Prostate gland (tissue), 2 donors: ENCODE measurements at places on chromosomes 4 and X. TPM values are rescaled to one million over a fixed set of nuclear protein-coding genes. Genes with fewer than 3 reads are reported as not detected.

GRCh38 chr4:102268355-102268754, 76.9 kb downstream of the SLC39A8 start:
- no peak overlapping the region for H3K4me3 ChIP-seq
- no peaks in the 10 kb centered on the region for H3K36me3 ChIP-seq
- no peak for DNase-seq
- no peak overlapping the region for H3K27ac ChIP-seq
- H3K27me3 ChIP-seq = no peaks in the 10 kb centered on the region

- H3K4me3 ChIP-seq = no peak overlapping the region
- no peak for DNase-seq
Measured at GRCh38 chrX:147899379-147900114, 12.2 kb upstream of the FMR1 start.

Gene SH3TC1
- 37.5 TPM for total RNA-seq

Gene VEGFC
- 7.0 TPM for total RNA-seq

DNA sequence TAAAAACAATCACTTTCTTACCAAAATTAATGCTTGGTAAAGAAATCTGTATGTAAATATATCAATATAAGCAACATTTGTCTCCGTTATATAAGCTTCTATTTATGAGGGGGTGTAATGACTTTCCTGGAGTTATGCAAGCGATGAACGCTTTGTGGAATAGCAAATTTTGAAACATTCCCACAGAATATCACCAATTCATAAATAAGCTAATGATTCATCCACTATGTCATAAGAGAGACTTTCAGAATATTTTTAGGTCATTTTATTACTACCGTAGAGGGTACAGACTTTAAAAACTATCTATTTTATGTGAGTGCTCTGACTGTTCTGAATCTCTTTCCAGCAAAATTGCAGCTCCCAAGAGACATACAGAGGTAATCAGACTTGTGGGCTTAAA, 179.5 kb upstream of the FTHL17 start:
- no peaks in the 10 kb centered on the region for H3K4me1 ChIP-seq
- H3K27me3 ChIP-seq = no peaks in the 10 kb centered on the region
- H3K4me3 ChIP-seq = no peak overlapping the region
- no peak for DNase-seq

GRCh38 chrX:111041018-111041462, 55.0 kb upstream of the PAK3 start:
- H3K4me3 ChIP-seq = no peak overlapping the region
- no peak overlapping the region for H3K27ac ChIP-seq
- H3K4me1 ChIP-seq = no peaks in the 10 kb centered on the region
- DNase-seq = no peak

Gene ZDHHC9
- 20.4 TPM for total RNA-seq

Gene PNCK
- total RNA-seq = 8.5 TPM

Gene SYN1
- total RNA-seq = 4.1 TPM

- H3K27ac ChIP-seq = no peak overlapping the region
- no peaks in the 10 kb centered on the region for H3K36me3 ChIP-seq
- peaks cover 4% of the 10 kb centered on the region for H3K4me1 ChIP-seq
- no peaks in the 10 kb centered on the region for H3K27me3 ChIP-seq
- DNase-seq = no peak
Measured at GRCh38 chr4:110190249-110190648, 8.2 kb downstream of the ELOVL6 start.

Gene CLNK
- total RNA-seq = not detected
